Astrocyte of the cerebellum (primary cell): ENCODE measurements at places on chromosomes 7 and 10.

DNA sequence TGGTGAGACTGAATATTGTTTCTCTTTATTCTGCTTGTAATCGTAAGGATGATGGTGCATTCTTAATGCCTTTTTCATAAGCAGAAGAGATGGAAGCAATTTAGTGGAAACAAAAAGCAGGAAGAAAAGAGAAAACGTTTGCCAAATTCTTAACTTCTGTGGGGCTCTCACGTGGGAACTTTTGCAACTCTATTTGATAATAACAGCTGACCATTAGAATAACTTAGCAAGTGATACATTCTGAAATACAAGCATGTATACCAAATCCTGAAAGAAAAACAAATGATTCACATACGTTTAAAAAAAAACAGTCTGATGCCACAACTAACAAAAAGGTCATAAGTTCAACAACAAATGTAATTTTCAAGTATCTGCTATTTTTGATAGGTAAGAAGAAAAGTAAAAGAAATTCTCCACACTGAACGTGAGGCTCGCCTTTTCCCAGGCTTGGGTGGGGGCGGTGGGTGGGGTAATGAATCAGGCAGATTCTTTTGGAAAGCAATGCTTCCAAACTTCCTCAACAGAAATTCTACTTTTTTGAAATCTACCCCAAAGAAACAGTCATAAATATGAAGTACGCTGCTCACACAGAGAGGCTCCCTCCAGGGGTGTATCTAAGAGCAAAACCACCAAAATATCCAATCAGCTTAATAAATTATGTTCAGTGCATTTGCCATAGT, 446.2 kb upstream of the MGMT start:
- DNase-seq, result no peak

DNA sequence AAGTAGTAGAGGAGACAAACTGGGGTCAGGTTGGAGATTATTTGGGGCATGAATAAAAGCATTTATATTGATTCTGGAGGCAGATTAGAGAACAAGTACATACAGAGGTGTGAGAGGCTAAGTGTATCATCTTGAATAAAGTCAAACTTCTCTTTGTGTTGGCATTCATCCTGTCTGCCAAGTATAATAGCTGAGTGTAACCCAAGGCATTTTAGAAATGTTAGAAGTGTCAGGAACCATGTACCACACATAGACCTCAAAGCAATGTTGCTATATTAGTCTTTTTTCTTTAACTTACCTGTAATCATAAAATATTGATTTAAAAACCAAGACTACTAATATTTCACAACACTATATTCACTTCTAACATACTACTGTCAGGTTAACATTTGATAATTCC, 56.2 kb upstream of the LRRTM3 start:
- DNase-seq, result no peak

- DNase-seq, result no peak
These were observed 12.6 kb downstream of the TOMM7 start for GRCh38 chr7:22809902-22810642.

- no peak for DNase-seq
These were observed 790 bp upstream of the PITX3 start for GRCh38 chr10:102242118-102242485.

GRCh38 chr7:80942261-80943041, 23.6 kb upstream of the SEMA3C start:
- DNase-seq, result peak; percentile 93

DNA sequence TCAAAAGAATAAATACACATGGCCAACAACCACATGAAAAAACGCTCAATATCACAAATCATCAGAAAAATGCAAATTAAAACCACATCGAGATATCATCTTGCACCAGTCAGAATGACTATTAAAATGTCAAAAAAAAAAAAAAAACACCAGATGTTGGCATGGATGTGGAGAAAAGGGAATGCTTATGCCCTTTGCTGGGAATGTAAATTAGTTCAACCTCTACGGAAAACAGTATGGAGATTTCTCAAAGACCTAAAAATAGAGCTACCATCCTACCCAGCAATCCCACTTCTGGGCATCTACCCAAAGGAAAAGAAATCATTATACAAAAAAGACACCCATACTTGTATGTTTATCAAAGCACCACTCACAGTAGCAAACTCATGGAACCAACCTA, 45.0 kb upstream of the DIP2C start:
- no peak for DNase-seq

DNA sequence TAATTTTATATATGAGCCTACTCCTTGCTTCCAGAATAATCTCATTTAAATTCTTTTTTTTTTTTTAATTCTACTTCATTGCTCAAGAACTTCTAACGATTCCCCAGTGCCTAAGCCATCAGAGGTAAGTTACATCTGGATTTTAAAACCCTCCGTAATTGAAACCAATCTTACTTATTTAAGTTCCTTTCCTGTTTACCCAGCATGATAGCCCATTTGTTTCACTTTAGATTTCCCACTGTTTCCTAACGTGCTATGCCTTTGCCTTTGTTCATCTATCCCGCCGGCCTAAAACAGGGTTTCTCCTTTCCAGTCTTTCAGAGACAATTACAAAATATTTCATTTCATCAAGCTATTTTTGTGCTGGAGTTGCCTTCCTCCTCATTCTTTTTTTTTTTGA, 75.8 kb upstream of the ETV1 start:
- no peak for DNase-seq

- no peak for DNase-seq
These were observed 54.0 kb downstream of the OAT start for GRCh38 chr10:124364674-124365073.

- no peak for DNase-seq
These were observed 151.3 kb downstream of the C1GALT1 start for GRCh38 chr7:7333610-7334009.

GRCh38 chr7:46383605-46384004, 462.5 kb upstream of the IGFBP3 start:
- no peak for DNase-seq

DNA sequence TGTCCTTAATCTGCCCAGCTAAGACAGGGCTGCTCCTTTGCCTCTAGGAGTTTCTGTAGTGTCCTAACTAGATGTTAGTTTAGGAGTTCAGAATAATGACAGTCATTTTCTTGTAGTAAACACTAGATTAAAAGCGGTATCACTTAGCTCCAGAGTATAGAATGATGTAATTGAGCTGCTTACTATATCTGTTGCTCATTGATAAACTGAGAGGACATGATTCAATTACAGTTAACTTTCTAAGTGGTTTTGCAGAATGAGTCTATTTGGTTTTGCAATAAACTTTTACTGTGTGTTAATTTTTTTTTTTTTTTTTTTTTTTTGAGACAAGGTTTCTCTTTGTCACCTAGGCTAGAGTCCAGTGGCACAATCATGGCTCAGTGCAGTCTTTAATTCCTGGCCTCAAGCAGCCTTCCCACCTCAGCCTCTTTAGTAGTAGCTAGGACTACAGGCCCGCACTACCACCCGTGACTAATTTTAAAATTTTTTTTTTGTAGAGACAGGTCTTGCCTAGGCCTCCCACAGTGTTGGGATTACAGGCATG, 1.8 kb downstream of the STMP1 start:
- no peak for DNase-seq

- no peak for DNase-seq
These were observed 234.4 kb upstream of the IMMP2L start for GRCh38 chr7:111796671-111797070.

GRCh38 chr10:111117528-111118277, 40.9 kb downstream of the ADRA2A start:
- no peak for DNase-seq

GRCh38 chr10:22335173-22335933, 9.9 kb upstream of the SPAG6 start:
- DNase-seq, result no peak

DNA sequence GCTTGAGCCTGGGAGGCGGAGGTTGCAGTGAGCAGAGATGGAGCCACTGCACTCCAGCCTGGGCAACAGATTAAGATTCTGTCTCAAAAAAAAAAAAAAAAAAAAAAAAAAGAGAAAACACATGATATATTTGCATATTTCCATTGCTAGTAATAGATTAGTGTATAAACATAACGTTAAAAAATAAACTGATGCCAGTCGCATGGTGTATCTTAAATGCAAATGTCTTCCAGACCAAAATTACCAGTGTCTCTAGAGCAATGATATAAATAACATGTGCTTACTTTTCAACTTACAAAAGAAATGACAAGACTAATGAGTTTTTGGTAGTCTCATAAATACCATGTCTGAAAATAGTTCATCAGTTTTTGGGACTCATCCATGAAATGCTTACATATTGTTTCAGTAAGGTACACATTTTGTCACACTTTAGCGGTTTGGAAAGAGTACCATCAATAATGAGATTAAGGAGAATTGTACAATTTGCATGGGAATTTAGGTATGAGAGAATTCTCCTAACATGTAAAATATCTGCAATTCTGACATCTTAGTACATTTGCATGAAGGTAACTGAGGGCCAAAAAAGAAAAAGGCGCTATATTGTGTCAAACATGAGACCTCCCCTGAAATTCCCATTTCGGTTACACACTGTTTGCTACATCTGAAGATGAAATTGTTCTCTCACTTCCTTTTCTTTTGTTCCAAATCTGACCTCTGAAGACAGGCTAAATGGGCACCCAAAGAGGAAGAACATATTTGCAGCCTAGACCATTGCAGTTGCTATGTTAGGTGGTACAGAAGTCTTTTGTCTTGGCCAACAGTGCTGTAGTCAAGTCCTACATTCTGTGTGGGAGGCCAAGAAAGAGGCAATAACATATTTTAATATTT, 51.5 kb upstream of the PIP4K2A start:
- no peak for DNase-seq

DNA sequence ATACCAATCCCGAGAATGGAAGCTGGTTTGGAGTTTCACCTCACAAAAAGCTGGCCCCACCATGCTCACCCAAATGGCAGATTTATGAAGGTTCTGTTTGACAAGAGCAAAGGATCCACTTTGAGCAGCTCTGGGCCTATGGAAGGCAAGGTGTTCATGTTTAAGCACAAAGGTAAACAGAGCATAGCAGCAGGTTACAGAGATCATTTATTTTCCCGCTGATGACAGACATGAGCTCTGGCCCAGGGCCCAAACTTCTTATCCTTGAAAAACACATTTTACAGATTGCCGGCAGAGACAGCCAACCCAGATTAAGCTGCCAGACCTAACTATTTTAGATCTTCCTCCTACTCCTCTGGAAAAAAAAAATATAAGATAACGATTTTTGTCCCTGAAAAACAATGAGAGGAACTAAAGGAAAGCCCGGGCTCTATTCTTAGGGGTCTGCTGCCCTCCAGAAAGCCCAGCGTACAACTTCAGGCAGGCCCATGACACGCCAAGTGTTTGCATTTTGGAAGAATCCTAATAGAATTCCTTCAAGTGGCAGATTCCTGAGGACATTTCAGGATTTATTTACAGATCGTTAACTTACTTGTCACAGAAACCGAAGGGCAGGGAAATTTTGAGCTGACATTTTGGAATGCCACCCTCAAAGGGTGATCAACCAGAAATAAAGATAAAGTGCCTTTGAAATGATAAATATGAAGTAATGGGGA, 40.0 kb downstream of the SYPL1 start:
- no peak for DNase-seq

DNA sequence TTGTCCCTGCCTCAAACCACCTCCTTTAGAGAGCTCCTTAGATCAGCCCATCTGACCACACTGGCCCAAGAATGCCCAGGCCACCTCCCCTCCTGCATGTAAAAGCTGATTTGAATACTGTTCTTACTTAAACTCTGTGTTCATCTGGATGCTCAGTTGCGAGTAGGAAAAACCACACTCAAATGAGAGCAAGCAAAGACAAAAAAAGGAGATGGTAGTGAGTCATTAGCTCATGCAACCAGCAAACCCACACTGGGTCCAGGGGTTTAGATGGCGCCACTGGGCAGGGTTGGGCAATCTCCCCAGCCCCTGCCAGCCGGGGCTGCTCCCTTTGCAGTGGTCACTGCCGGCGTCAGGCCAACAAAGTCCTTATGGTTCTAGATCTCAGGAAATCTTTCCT, 32.7 kb downstream of the TSPAN15 start:
- no peak for DNase-seq

DNA sequence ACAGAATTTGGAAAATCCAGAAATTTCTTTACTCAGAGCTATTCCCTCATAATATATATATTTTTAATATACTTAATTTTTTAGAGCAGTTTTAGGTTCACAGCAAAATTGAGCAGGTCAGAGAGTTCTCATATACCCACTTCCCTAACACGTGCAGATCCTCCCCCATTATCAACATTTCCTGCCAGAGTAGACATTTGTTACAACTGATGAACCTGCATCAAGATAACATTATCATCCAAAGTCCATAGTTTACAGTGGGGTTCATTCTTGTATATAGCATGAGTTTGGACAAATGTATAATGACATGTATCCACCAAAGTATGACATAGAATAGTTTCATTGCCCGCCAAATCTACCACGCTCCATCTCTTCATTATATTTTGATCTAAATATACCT, 170.0 kb downstream of the PTEN start:
- no peak for DNase-seq

- DNase-seq, result no peak
These were observed 242.6 kb upstream of the FZD8 start for GRCh38 chr10:35884657-35885071.

- no peak for DNase-seq
These were observed 12.4 kb downstream of the MTPN start for GRCh38 chr7:135964791-135965190.

GRCh38 chr7:87129848-87130247, 22.4 kb upstream of the DMTF1 start:
- DNase-seq, result no peak

- no peak for DNase-seq
These were observed 180.4 kb downstream of the EXOC4 start for GRCh38 chr7:133433165-133433812.
